ENCODE measurements at places on chromosomes 16 and 17.

DNA sequence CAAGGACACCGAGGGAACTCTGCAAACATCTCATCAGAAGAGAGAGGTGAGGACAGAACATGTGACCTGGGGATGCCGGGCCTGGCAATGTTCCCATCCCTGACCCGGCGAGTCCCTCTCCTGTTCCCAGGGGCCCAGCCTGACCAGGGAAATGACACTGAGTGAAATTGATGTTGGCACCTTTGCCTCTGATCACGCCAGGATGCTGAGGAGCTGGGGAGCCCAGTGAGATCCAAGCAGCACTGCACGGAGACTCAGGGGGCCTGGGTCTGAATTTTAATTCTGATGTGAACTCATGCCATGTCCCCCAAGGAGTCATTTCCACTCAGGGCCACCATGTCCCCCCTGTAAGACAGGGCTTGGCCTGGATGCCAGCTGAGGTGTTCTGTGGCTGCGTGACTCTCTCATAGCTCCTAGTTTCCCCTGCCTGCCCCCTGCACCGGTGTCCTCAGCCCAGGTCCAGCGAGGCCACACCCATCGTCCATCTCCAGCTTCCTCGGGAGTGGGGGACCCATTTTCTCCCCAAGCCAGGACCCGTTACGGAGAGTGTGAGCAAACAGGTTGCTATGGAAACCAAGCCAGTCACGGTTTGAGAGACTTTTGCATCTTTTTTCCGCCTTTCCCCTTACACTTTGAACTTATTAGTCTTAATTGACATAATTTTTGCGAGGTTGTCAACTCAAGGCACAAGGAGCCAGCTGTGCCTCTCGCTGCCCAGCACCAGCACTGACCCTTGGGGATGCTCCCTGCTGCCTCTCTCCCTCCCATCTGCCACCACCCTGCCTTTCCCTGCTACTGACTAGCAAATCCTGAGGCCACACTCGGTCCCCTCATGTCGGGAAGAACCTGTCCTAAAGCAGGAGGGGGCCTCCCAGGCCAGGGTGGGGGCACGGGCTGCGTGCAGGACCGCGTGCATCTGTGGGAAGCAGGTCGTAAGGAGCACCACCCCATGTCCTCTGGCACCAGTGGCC, 150.0 kb downstream of the SDK2 start:
- DNase-seq = no peak

DNA sequence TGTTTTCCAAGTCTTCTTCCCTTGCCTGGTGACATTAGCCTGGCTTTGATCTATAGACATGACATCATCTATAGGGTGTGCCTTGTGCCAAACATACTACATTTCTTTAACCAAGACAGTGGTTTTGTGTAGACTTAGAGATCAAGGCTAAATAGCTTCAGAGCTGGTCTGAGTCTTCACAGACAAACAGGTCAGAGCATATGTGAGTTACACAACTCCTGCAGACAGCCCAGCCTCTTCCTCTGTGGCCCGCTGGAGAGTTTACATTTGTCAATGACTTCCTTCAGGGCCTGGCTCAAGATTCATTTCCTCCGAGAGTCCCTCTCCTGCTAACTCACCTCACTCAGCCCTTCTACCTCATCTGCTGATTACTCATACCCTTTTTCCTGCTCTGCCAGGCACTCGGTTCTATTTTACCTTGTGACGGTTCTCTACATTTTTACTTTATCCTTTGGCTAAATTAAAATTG, 73.1 kb upstream of the TANC2 start:
- DNase-seq = peak; percentile 30

DNA sequence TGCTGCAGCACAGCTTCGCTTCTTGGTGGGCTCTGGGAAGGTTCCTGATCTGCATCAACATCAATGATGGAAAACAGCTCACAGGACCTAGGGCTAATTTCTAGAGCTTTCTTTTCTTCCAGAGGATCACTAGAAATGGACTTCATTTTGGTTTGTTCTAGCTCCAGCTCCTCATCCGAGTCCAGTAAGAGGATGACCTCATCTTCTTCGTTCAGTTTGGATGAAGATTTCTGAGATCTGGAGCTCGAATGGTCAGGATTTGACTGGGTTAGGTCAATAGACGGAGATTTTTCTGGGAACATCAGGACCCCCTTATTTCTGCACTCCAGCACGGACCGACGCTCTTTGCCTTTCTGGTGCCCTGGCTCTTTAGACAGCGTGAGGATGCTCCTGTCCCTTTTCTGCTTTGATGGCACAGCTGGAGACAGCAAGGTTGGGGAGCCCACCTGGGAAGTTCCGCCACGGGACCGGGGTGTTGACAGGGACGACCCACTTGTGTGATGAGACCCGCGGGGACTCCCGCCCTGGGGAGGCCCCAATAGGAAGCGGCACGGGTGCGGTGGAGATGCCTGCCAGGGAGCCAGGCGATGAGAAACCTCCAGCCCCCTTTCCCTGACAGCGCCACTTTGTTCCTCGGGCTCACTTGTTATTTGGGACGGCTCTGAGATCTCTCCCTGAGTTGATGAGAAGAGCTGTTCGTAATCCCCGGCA, 12.9 kb upstream of the NLRC3 start:
- no peak for DNase-seq

GRCh38 chr17:35046740-35047283, 16.7 kb downstream of the RFFL start:
- DNase-seq = peak; percentile 80

DNA sequence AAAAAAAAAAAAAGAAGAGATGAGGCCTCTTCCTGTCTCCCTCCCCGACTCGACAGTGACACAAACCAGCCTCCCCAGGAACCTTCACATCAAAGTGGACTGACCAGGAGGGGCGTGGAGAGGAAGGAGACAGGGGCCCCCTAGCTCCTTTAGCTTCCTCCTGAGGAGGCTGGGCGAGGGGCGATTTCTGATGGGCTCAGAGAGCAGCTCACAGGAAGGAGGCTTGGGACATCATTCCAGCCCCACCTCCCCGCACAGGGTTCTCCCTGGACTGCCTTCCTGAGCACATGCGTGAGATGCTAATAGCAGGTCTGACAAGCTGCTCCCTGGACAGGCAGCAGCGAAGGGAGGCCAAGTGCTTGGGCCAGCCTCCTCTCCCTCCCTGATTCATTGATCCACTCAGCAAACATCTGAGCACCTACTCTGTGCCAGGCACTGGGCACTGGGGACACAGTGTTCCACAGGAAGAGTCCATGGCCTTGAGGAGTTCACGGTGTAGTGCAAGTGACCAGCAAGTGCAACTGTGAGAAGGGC, 14.4 kb upstream of the DOK4 start:
- DNase-seq = no peak

GRCh38 chr17:43917016-43917347, 9.6 kb upstream of the MPP2 start:
- no peak for DNase-seq

DNA sequence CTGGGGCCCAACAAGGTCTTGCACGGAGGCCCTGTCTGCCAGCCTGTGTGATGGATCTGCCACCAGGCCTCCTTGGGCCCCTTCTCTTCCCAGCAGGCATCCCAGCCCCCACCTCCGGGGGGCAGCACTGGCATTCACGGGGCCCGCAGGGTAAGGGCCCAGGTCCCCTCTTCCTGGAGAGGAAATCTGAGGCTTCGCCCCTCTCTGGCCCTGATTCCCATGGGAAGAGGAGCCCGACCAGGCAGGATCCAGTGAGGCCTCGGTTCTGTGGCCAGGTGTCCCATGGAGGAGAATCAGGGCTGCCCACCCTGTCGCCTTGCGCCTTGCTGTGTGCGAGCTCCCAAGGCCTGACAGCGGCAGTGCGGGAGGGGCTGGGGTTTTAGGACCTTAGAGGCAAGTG, 48.4 kb downstream of the PDPK1 start:
- DNase-seq = no peak

Data from lung microvascular endothelial cell (primary cell).